ENCODE measurements at places on chromosomes 7 and 10.

DNA sequence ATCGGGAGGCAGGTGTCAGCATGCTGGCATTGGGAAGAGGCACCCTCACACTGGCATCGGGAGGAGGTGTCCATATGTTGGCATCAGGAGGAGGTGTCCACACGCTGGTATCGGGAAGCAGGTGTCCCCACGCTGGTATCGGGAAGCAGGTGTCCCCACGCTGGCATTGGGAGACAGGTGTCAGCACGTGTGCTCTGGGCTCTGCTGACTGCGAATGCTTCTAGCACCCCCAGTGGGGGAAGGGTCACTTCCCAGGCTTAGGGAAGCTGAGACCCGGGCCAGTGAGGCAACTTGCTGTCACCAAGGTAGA is 92.5 kb upstream of the IKZF1 start:
- DNase-seq = no peak

GRCh38 chr10:130038611-130039109 is 72.0 kb downstream of the C10orf143 start:
- no peak for DNase-seq

- no peak for DNase-seq
Measured at GRCh38 chr7:151481650-151482505, 37.8 kb downstream of the RHEB start.

- DNase-seq = no peak
Measured at GRCh38 chr10:72610466-72610865, 15.4 kb downstream of the MICU1 start.

GRCh38 chr7:47379629-47380324 is 202.1 kb downstream of the TNS3 start:
- DNase-seq = no peak

- no peak for DNase-seq
Measured at GRCh38 chr7:27850531-27850930, 110.6 kb downstream of the TAX1BP1 start.
